ENCODE measurements at places on chromosomes 7 and 10.

- no peak for DNase-seq
Measured at GRCh38 chr7:92425311-92425947, 21.9 kb upstream of the GATAD1 start.

DNA sequence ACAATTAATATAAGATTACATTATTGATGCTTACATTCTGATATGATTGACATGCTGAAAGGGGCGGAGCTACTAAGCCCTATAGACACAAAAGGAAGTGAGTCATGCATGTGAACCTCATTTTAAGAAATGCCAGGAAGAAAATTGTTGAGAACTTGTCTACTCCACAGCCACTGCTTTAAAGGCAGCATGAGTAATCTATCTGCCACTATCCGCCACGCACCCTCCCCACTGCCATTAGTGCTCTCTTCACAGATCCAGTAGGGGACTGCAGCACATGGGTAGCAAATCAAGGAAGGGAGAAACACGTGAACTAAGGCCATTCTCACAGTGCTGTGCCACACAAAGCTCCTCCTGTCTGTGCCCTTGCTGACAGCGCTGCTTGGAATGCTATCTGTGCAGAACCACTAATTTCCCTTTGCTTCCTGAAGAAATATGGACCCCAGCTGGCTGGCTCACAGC is 524.8 kb downstream of the GRM8 start:
- no peak for DNase-seq

GRCh38 chr10:88082806-88083596 is 219.6 kb downstream of the PTEN start:
- no peak for DNase-seq

GRCh38 chr7:82534684-82535083 is 91.1 kb upstream of the CACNA2D1 start:
- no peak for DNase-seq

DNA sequence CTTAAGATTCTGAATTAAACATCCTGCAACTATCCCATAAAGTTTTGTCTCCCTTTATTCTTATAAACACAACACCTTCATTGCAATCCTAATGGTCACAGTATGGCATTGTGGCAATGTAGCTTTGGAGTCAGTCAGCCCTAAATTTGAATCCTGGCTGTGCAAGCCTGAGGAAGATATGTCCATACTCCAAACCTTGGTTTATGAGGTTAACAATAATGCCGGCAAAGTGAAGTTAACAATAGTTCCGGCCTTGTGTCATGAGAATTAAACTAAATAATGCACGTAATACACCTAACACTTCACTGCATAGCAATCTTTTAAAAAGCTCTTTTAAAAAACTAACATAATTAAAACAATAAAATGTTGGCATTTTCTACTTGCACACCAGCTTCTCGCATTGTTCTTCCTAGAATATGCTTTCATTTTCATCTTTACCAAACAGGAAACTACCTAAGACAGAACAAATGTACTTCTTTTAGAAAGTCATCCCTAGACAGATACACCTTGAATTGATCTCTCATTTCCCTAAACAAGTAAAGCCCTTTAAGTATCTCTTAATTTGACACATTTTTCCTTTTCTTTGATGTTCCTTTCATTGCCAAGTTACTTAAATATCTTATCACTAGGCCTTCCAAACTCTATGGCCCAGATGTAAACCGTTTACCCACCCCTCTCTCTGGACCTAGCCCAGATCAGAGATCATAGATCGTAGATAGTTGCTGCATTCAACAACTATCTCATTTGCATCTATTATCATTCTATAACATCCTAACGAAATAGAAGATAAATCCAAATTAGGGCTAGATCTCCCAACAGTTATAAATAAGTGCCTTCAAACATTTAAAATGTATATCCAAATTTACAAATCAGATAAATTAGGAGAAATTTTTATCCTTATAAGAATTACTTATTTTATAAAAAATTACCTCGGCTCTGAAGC is 66.7 kb downstream of the CREB3L2 start:
- DNase-seq, result no peak

DNA sequence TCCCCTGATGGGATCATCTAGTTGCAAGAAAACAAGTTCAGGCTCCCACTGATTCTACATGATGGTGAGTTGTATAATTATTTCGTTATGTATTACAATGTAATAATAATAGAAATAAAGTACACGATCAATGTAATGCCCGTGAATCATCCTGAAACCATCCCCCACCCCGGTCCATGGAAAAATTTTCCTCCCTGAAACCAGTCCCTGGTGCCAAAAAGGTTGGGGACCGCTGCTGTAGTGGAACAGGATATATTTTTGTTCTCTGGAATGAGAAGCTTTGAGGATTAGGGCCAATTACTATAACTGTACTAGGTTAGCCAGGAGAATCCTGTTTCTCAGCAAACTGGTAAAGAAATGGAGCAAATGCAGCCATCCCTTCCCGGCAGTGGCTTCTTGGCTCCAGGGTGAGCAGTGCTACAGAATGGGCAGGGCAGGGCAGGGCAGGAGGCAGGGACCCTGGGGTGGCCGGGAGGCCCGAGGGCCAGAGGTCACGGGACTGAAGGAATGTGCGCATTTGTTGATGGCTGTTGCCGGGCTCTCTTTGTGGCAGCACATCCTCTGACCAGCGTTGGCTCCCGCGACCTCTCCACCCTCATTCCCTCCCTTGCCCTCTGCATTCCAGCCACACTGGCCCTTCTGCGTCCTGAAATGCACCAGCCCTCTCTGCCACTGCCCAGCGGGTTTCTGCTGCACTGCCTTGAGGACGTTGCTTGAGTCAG is 162.3 kb upstream of the NPS start:
- DNase-seq, result no peak

- DNase-seq, result no peak
Measured at GRCh38 chr10:24554036-24554435, 169.7 kb downstream of the ARHGAP21 start.

GRCh38 chr7:48363174-48363573 is 191.9 kb downstream of the ABCA13 start:
- no peak for DNase-seq

GRCh38 chr10:73800560-73801252 is 10.7 kb downstream of the NDST2 start:
- DNase-seq, result no peak

DNA sequence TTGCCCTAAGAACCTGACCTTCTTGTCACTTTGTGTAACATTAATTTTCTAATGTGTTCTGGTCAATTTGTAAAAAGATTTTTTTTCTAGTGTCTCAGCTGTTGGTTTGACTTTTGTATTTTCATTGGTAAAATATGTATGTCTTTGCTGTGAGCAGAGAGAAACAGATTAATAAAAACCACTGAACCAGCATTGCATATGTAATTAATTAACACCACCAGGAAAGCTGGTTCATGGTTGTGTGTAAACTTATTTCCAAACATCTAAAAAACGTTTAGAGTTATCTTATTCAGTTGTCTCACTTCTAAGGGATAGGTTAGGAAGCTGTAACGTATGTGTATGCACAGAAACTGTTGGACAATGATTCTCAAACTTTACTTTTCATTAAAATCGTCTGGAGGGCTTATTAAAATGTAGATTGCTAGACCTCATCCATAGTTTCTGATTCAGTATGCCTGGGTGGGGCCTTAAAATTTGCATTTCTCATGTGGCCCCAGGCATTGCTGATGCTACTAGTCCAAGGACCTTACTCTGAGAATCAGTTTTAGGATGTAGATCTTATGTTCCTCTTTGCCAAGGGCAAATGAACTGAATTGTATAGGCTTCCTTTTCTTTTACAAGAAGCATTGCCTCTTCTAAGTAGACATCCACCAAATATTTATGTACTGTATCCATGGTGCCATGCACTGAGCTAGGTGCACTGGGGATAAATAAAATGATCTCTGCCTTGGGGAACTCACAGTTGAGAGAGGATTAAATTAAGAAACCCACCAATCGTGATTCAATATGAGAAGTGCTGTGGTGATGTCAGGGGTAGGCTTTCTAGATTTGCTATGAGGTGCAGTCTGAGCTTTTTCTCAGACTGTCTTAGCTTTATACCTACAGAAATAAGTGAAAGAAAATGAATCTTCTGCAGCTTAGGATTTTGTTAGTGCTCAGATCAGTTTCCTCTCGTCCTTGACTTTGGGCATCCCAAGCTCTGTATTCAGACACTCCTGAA is 98.7 kb downstream of the AUTS2 start:
- no peak for DNase-seq

- peak; percentile 84 for DNase-seq
Measured at GRCh38 chr7:66167773-66168387, 37.3 kb upstream of the TPST1 start.

DNA sequence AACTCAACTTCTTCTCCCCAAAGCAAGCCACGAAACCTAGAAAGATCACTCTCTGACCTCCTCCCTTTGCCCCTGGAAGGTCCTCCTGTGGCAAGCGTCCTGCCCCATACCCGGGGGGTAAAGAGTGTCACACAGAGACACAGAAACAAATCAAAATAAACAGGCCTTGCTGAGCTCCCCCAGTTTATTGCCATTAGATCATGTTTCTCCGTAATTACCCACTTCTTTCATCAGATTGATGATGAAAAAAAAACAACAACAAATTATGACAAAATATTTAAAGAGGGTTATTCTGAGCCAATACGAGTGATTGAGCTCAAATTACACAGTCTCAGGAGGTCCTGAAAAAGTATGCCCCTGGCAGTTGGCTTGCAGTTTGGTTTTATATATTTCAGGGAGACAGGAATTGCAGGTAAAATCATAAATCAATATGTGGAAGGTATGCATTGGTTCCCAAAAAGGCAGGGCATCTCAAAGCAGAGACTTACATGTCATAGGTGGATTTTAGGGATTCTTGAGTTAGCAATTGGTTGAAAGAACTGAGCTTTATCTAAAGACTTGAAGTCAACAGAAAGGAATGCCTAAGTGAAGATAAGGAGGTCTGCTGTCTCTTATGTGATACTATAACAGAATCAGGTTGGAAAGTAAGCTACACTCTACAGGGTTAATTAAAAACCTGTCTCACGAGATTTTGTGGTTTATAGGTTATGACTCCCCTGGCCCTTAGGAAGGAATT is 86.2 kb downstream of the APBB1IP start:
- DNase-seq, result no peak

GRCh38 chr10:131195558-131196159 is 115.9 kb downstream of the TCERG1L start:
- DNase-seq, result no peak

- no peak for DNase-seq
Measured at GRCh38 chr10:106816318-106817085, 348.0 kb downstream of the SORCS1 start.

DNA sequence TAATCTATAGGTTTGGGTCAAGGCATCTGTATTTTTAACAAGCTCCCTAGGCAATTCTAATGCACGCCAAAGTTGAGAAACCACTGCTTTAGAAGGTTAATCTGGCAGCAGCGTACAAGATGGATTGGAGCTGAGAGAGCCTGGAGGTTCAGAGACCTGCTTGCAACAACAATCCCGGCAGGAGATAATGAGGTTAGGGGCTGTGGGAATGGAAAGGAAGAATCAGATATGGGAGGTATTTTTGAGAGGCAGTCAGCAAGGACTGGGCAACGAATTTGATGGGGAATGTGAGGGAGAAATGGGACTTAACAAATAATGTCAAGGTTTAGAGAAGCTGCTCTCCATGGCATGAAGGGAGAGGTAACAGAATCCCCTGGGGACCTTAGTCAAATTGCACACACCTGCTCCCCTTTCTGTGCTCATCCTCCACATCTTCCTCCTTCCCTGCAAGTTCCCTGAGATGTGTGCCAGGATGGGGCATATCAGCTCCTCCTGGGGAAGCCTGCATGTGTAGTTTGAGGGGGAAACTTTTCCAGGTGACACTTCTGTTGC is 731.0 kb upstream of the GALNT17 start:
- no peak for DNase-seq

DNA sequence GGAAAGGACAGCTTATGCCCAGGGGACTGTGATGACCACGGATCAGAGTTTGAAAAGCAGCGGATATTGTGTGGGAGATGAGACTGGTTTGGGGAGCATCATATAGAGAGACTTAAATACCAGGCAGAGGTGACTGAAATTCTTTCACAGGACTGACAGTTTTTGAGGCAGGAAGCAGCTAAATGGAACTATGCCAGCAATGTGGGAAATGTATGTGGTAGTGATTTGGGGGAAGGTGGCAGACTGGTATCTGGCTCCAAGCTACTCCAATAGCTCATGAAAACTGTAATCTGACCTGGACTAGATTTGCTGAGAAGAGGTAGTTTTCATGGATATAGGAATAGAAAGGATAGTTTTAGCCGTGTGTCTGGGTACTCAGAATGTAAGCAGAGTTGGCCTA is 592.6 kb downstream of the REEP3 start:
- DNase-seq, result no peak

DNA sequence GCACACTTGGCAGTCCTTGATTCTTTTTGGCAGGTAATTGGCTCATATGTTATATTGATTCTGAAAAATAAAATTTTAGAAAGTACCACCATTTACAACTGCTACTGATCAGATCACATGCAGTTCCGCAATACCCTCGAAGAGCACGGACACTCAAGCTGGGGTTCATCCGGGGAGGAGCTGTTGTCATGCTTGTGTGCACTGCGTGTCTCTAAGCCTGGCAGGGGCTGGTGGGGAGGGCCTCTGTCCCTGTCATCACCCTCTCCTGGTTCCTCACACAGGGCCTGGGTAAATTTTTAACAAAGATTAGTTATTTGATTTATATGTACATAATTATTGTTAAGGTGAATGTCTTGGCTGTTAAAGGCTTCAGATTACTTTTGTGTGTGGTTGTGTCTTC is 45.2 kb downstream of the TRRAP start:
- DNase-seq, result no peak

DNA sequence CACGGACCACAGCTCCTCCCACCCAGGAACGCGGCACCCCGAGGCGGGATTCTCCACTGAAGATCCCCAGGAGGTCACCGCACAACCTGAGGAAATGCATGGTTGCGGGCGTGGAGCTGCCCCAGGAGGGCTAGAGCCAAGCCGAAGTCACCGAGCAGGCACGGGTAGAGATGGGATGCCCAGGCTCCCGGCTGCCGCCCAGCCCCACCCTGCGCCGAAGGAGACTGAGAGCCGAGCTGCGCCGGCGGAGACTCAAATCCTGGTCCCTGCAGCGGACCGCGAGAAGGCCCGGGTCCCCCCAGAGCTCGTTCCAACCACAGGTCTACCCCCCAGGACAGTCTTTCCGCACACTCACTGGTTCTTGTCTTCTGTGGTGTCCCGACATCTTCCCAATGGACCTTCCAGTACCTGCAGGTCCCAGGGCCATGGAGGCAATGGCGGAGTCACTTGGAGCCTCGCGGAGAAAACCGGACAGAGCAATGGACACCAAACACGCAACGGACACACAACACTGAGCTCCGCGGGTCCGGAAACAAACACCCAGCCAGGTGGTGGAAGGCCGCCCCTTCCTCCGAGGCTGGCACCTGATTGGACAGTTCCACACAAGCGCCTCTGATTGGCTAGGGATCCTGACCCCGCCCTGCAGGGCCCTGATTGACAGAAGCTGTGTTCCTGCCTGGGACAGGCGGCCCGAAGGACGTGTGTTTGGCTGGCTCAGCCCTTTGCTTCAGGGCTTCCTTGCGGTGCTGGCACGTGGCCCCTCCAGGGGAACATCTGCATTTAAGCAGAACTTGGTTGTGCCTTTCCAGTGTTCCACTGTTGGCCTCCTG is 331.9 kb upstream of the NUPR2 start:
- no peak for DNase-seq

- no peak for DNase-seq
Measured at GRCh38 chr10:84233940-84234339, 7.4 kb downstream of the LRIT1 start.

GRCh38 chr7:30563326-30563942 is 31.2 kb upstream of the GARS1 start:
- DNase-seq, result no peak

GRCh38 chr7:151431281-151431767 is 8.6 kb downstream of the CRYGN start:
- DNase-seq, result no peak

- no peak for DNase-seq
Measured at GRCh38 chr7:64509583-64509982, 53.3 kb downstream of the ZNF680 start.

GRCh38 chr10:11697718-11698527 is 44.3 kb upstream of the ECHDC3 start:
- no peak for DNase-seq

Data from AG09319 (cell line).